AML-193 (cell line): ENCODE measurements at places on chromosomes 7 and 10.
A peak's percentile ranks its signal among the peaks of the same experiment; 100 is the strongest.

DNA sequence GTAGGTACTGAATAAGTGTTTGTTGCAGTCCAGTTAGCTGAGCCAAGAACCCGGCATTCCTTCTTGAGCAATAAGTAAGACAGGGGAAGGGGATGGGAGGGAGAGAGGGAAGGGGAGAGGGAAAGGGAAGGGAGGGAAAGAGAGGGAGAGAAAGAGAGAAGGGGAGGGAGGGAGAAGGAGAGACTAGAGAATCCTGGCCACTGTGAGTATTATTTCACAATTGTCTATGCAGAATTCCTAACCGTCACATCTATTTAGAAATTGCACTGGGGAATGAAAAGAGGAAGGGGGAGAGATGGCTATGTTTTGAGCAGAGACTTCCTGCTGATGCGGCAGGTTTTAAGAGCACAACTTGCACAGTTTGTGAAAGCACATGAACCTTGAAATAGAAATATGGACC, 251.4 kb upstream of the ZMIZ1 start:
- DNase-seq: peak; percentile 17

GRCh38 chr10:42645103-42645502, 6.7 kb upstream of the ZNF33B start:
- DNase-seq: no peak

DNA sequence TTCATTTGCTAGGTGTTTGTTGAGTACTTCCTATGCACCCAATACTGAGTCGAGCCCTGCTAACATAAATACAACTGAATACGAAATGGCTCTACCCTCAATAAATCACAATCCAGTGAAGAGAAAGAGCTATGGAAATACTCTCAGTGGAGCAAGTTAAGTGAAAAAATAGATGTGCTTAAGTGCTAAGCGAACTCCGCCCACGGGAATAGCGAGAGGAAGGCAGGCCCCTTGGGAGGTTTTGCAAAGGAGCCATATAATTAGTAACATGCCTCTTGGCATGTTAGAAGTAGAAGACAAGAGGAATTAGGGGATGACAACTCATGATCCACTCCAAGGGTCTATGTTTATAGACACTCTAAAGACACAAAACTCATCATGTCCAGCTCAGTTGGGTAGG, 42.8 kb upstream of the TSPAN33 start:
- DNase-seq: no peak

DNA sequence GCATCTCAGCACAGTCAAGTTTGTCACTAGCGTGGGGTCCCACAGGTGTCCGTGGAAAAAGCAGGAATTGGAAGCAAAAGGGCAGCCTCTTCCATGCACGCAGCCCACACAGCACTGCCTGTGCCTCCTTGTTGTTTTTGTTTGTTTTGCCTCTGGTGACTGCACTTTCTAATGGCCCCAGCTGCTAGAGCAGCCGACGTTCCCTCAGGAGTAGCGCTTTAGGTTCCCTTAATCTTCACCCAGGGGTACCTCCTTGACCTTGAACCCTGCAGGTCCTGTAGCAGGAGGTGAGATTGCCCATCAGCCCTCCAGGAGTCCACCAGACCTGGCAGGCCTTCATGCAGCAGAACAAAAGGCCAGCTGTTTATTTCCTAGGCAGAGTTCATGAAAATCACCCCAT, 210.1 kb downstream of the CACNB2 start:
- DNase-seq: no peak

GRCh38 chr7:151061213-151062110, 2.1 kb downstream of the SLC4A2 start:
- DNase-seq: no peak

DNA sequence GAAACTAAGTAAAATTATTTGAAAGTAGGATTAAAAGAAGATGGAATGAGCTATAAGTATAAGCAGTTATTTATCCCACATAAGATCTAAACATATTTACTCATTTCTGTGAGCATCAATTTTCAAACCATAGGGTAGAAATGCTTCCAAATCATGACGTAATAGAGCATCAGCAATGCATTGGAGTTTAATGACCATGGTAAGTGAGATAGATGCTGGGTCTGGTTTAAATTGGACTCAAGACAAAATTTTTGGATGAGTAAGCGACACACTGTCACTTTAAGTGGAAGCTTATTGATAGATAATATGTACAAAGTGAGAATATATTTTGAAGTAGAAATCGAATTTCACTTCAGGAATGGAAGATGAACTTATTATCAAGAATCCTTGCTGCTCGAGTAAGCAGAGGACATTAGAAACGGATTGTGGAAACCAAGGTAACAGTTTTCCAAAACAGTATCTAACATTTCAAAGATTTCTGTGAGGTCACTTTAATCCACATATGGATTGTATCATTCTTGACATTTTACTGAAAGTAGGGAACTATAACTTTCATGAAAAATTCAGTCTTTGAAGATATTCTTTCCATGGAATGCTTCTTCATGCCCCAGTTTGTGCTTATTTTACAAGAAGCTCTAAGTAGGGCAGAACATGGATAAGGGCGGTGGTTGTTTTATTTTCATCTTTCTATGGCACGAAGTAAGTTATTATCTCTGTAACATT, 85.8 kb downstream of the AGMO start:
- DNase-seq: no peak
